ENCODE measurements at places on chromosomes 4 and X.

- H3K27ac ChIP-seq, result no peak overlapping the region
- H3K4me1 ChIP-seq, result no peaks in the 10 kb centered on the region
- no peak overlapping the region for H3K4me3 ChIP-seq
- H3K27me3 ChIP-seq, result no peaks in the 10 kb centered on the region
Measured at GRCh38 chr4:39067451-39067850, 5.4 kb downstream of the KLHL5 start.

DNA sequence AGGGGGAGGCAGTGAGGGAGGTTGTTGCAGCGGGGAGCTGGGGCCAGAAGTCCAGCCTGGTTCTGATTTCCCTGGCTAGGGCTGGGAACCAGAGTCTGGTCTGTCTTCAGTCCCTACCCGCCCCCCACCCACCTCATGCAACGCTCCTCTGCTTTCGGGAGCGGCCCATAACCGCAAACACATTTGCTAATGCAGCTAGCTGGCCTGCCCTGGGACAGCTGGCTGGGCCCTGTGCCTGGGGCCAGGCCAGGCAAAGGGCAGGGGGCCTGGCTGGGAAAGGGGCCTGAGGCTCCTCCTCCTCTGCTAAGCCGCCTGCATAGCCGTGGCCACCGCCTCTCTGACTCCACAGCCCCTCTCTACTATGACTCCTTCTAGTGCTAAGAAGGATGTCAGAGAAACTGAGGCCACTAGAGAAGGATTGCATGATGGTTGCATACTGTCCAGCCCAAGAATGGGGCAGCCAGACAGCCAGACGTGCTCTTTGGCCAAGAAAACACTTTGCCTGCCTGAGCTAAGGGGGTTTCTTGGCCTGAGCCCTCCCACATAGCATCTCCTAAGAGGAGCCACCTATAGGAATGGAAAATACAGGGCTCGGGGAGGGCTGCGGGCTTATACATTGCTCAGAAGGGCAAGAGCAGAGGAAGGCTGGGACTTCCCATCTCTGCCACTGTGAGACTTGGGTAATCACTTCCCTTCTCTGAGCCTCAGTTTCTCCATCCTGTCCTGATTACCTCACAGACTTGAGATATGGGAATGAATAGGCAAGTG is 76.9 kb downstream of the PJA1 start:
- H3K4me1 ChIP-seq, result no peaks in the 10 kb centered on the region
- no peak for DNase-seq
- H3K4me3 ChIP-seq, result no peak overlapping the region
- no peaks in the 10 kb centered on the region for H3K36me3 ChIP-seq
- no peaks in the 10 kb centered on the region for H3K27me3 ChIP-seq

DNA sequence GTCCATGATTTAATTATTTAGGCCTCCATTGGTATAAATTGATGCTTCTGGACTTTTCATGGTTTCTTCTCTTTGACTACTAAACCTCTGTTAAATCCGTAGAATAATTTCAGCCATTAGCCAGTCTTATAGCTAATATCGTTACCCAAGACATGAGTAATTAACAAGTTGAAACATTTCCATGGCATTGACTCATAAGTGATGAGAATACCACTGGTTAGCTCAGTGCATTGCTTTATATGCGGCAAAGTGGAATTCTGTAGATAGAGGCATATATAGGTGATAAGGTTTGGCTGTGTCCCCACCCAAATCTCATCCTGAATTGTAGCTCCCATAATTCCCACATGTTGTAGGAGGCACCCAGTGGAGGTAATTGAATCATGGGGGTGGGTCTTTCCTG is 80.6 kb downstream of the VCX2 start:
- no peaks in the 10 kb centered on the region for H3K4me1 ChIP-seq
- peaks cover 5% of the 10 kb centered on the region for H3K27me3 ChIP-seq
- no peaks in the 10 kb centered on the region for H3K36me3 ChIP-seq
- H3K4me3 ChIP-seq, result no peak overlapping the region
- H3K27ac ChIP-seq, result no peak overlapping the region

GRCh38 chrX:30296408-30297254 is 12.6 kb downstream of the NR0B1 start:
- H3K27me3 ChIP-seq, result no peaks in the 10 kb centered on the region
- H3K4me1 ChIP-seq, result no peaks in the 10 kb centered on the region
- no peak overlapping the region for H3K27ac ChIP-seq
- DNase-seq, result no peak
- H3K4me3 ChIP-seq, result no peak overlapping the region
- no peaks in the 10 kb centered on the region for H3K36me3 ChIP-seq

GRCh38 chrX:27976284-27976683 is 5.0 kb downstream of the DCAF8L1 start:
- H3K27ac ChIP-seq, result 0 out of 2 replicates have a peak overlapping the region, but pooled peaks have one; percentile 47
- H3K27me3 ChIP-seq, result no peaks in the 10 kb centered on the region
- no peaks in the 10 kb centered on the region for H3K36me3 ChIP-seq
- no peak for DNase-seq
- H3K4me3 ChIP-seq, result no peak overlapping the region

DNA sequence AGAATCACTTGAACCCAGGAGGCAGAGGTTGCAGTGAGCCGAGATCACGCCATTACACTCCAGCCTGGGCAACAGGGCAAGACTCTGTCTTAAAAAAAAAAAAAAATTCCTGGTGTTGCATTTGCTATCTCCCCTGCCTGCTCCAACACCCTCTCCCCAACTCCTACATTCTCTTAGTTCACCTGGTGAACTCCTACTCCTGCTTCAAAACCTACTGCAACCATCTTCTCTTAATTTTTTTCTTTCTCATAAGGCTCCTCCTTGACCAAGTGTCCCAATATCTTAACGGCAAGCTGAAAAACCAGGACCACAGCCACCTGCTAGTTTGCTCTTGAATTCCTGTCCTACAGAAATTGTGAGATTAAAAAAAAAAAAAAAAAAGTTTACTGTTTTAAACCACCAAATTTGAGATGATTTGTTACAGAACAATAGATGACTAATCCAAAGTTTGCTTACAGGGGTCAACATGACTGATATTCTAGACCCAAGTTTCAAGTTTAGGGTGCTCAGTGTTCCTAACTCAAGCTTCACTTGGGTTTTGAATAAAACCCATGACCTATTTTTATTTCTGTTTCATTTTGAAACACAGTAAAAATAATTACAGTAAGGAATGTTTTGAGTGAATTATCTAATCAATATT is 13.1 kb upstream of the ANXA5 start:
- no peaks in the 10 kb centered on the region for H3K36me3 ChIP-seq
- H3K4me1 ChIP-seq, result no peaks in the 10 kb centered on the region
- H3K27ac ChIP-seq, result no peak overlapping the region
- H3K27me3 ChIP-seq, result peaks cover 5% of the 10 kb centered on the region

- no peak overlapping the region for H3K4me3 ChIP-seq
- peaks cover 3% of the 10 kb centered on the region for H3K27me3 ChIP-seq
- H3K4me1 ChIP-seq, result no peaks in the 10 kb centered on the region
- no peak overlapping the region for H3K27ac ChIP-seq
- no peaks in the 10 kb centered on the region for H3K36me3 ChIP-seq
- no peak for DNase-seq
Measured at GRCh38 chr4:107853444-107854355, 29.0 kb downstream of the SGMS2 start.

GRCh38 chr4:189858435-189858834 is 82.2 kb upstream of the FRG1 start:
- H3K4me3 ChIP-seq, result no peak overlapping the region
- no peaks in the 10 kb centered on the region for H3K4me1 ChIP-seq
- no peaks in the 10 kb centered on the region for H3K27me3 ChIP-seq
- H3K27ac ChIP-seq, result no peak overlapping the region

GRCh38 chr4:12411072-12411471 is 982.4 kb upstream of the HS3ST1 start:
- H3K27ac ChIP-seq, result no peak overlapping the region
- H3K4me1 ChIP-seq, result no peaks in the 10 kb centered on the region
- DNase-seq, result no peak
- no peaks in the 10 kb centered on the region for H3K27me3 ChIP-seq
- no peaks in the 10 kb centered on the region for H3K36me3 ChIP-seq
- H3K4me3 ChIP-seq, result no peak overlapping the region

DNA sequence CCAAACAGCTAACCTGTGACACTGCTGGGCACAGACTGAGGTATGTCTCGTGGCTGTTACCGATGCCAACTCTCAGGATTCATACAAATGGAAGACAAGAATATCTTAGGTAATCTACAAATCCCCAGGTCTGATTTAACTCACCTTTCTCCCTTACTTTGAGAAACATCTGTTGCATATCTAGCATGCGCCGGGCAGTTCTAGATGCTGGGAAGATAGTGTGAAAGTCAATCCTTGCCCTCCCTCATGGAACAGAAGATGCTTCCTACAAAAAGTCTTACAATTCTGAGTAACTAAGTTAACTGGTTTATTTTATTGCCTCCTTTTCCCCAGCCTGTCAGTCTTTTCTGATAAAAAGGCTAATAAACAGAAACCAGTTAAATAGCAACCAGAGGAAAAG is 212.2 kb upstream of the FAT1 start:
- H3K27ac ChIP-seq, result no peak overlapping the region
- H3K4me3 ChIP-seq, result no peak overlapping the region
- no peaks in the 10 kb centered on the region for H3K4me1 ChIP-seq
- no peak for DNase-seq

- no peaks in the 10 kb centered on the region for H3K4me1 ChIP-seq
- H3K27ac ChIP-seq, result no peak overlapping the region
- DNase-seq, result no peak
- H3K4me3 ChIP-seq, result no peak overlapping the region
- no peaks in the 10 kb centered on the region for H3K27me3 ChIP-seq
- no peaks in the 10 kb centered on the region for H3K36me3 ChIP-seq
Measured at GRCh38 chr4:8344377-8344776, 74.8 kb downstream of the HTRA3 start.

DNA sequence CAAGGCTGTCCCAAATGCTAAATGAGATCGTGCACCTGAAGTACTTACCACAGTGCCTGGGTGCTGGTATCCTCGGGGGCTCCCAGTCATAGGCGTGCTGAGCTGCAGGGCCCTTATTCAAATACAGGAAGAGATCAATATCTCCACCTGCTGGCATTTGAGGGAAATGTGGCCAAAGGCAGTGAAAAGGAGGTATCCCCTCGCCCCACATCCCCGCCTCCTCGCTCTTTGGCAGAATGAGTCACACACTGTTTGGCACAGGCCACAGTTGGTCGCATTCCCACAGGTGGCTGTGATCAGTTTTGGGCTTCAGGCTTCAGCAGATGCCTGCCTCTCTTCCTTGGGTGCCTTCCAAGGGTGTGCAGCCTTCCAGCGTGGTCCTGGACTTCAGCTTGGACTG is 28.4 kb downstream of the ZNF185 start:
- H3K36me3 ChIP-seq, result no peaks in the 10 kb centered on the region
- no peak overlapping the region for H3K4me3 ChIP-seq
- DNase-seq, result peak; percentile 70
- no peaks in the 10 kb centered on the region for H3K27me3 ChIP-seq

DNA sequence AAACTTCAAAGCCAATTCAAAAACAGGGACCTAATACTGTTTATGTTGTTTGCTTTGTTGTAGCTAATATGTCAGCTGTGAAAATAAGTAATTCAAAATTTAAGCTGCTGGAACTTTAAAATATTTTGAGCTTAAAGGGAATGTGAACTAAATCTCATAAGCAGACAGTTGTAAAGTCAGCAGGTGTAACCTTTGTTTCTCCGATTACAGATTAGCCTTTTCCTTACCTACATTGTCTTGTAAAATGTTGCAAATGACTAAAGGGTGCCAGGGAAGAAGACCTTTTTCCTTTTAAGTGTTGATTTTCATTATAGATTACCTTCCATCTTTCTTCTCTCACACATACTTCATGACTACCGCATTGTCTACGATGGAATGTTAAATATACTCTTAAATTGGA is 405.1 kb downstream of the KCNIP4 start:
- H3K27me3 ChIP-seq, result no peaks in the 10 kb centered on the region
- no peak overlapping the region for H3K4me3 ChIP-seq
- DNase-seq, result no peak
- H3K27ac ChIP-seq, result no peak overlapping the region

GRCh38 chr4:54005475-54005874 is 58.9 kb downstream of the CHIC2 start:
- H3K4me1 ChIP-seq, result no peaks in the 10 kb centered on the region
- no peak for DNase-seq
- no peak overlapping the region for H3K4me3 ChIP-seq
- no peaks in the 10 kb centered on the region for H3K27me3 ChIP-seq
- H3K27ac ChIP-seq, result no peak overlapping the region

DNA sequence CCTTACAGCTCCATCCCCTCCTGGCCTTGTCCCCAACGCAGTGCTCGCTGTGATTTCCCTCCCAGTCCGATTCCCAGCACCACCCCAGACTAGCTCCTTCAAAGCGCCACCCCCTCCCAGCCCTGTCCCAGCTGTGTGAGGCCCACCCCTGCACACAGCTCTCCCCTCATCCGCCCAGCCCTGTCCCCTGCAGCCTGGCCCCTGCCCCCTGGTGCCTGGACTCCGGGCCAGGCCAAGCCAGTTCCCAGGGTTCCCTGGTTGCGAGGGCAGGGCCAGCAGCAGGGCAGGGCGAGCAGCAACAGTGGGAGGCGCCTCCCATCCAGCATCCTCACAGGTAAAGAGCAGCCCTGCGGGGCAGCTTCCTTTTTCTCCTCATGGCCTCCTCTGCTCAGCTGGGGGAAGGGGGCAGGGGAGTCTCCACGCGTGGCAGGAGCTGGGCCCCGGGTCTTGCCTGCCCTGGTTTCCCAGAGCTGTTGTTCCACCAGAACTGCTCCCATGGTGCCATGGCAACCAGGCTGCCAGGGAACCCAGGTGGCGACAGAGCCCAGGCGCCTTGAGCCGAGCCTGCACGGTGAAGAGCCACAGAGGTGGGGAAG is 24.8 kb downstream of the IQSEC2 start:
- no peaks in the 10 kb centered on the region for H3K36me3 ChIP-seq
- no peak overlapping the region for H3K27ac ChIP-seq
- H3K4me3 ChIP-seq, result no peak overlapping the region
- no peaks in the 10 kb centered on the region for H3K4me1 ChIP-seq
- no peaks in the 10 kb centered on the region for H3K27me3 ChIP-seq

DNA sequence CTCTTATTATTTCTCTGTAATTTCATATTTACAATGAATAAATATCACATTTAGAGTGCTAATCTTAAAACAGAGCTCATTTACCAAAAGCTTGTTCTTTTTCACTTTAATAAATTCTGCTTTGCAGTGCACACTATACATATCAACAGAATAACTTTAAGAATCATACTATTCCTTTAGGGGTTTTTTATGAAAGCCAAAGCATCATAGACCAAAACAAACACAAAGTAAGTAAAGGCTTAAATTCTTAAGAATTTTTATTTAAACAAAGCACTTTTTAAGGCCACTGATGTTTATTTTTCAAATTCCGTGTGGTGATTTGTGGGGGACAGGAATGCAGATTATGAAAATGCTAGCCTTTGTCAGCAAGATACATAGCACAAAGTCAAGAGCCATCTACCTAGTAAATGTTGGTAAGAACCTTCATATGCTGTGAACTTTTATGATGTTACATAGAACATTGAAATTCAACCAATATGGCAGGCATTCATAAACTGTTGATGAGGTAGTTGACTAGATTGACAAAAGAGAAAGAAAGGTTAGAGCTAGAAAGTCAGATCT is 17.8 kb downstream of the TIGD2 start:
- H3K27me3 ChIP-seq, result no peaks in the 10 kb centered on the region

DNA sequence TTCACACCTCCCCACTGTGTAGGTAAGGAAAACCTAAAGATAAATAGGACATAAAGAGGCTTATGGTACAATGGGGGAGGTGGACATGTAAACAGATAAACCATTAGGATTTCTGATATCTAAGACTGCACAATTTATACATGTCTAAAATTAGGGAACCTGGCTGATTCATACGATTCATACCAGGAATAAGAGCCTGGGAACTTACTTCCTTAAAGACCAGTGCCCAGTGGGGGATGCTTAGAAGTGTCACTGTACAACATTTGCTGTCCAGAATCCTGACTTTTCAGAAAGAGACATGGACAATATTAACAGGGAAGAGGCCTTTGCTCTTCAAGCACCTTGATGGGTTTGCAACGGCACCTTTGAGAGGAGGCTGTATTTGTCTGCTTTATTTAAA is 116.8 kb upstream of the KIT start:
- H3K27me3 ChIP-seq, result no peaks in the 10 kb centered on the region
- H3K4me3 ChIP-seq, result no peak overlapping the region
- no peak overlapping the region for H3K27ac ChIP-seq
- H3K4me1 ChIP-seq, result no peaks in the 10 kb centered on the region

Measured in DND-41 (cell line).